ENCODE measurements at places on chromosomes 5 and 9. TPM values are rescaled to one million over a fixed set of nuclear protein-coding genes. Genes with fewer than 3 reads are reported as not detected.

CYSRT1 gene
- 5.1 TPM for total RNA-seq

CD274 gene
- total RNA-seq, result 1.4 TPM

TBC1D2 gene
- total RNA-seq, result 8.8 TPM

ASS1 gene
- total RNA-seq, result 20.0 TPM

LAMC3 gene
- total RNA-seq, result 2.2 TPM

ACTBL2 gene
- 0.08 TPM for total RNA-seq

SPATA31A1 gene
- total RNA-seq, result not detected

IRX2 gene
- total RNA-seq, result 2.1 TPM

PKD2L2 gene
- total RNA-seq, result 0.07 TPM
